Activated naive CD4-positive, alpha-beta T cell treated with anti-CD3 and anti-CD28 coated beads, Interleukin-2, amount 50 U/mL, for 16 hours (primary cell): ENCODE measurements at places on chromosomes 1 and 21.

DNA sequence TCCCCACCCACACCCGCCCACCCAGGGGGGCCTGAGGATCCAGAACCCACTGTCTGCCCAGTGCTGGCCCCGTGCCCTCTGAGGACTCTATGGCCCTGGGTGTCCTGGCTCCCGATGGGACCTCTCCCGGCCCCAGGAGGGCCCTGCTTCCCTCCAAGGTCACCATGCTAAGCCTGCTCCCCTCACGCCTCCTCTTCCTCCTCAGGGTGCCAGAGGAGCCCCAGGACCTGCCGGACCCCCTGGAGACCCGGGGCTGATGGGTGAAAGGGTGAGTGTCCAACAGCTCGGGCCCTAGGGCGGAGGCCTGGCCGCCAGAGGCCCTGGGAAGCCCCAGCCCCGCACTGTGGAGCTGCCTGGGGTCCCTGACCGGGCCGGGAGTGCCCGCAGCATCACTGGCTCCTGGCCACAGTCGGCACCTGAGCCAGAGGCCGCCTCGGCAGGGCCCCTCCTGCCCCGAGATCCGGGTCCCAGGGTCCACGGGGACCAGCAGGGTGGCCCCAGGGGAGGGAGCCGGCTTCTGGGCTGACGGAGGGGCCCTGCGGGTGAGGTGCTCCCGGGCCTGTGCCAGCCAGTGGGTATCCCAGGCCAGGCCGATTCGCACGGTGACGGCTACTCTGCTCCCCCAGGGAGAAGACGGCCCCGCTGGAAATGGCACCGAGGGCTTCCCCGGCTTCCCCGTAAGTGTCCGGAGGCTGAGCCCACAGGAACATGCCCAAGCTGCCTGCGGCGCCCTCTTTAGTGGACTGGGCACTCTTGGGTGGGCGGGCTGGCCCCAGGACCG lies 16.1 kb downstream of the COL6A1 start:
- peak; percentile 8 for DNase-seq

GRCh38 chr1:164699815-164700491 lies 141.0 kb downstream of the PBX1 start:
- no peak for DNase-seq

- no peak for DNase-seq
Observed at GRCh38 chr1:1950940-1951339, 31.9 kb upstream of the TMEM52 start.

DNA sequence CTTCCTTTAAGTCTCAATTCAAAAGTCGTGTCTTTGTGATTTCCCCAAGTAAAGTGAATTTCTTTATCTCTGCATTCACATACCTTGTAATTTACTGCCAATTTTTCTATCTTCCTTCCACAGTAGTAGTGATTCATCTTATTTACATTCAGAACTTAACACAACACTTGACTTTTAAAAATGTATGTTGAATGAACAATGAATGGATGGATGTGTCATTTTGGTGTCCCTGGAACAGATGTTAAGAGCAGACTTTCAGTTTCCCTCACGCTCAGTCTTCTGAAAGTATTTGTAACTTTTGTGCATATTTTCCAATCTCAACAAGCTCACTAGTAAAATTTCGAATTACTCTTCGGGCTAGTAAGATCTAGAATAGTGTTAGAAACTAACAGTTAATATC lies 352.0 kb downstream of the HHIPL2 start:
- DNase-seq, result no peak
